T-helper 17 cell (primary cell): ENCODE measurements at places on chromosomes 13 and 19. TPM values are rescaled to one million over a fixed set of nuclear protein-coding genes. Genes with fewer than 3 reads are reported as not detected.

GRCh38 chr19:10766671-10767201 lies 48.9 kb downstream of the DNM2 start:
- no peaks in the 10 kb centered on the region for H3K27me3 ChIP-seq
- no peak for DNase-seq
- peaks cover 45% of the 10 kb centered on the region for H3K4me1 ChIP-seq
- peak overlapping the region; percentile 97 for H3K27ac ChIP-seq
- H3K36me3 ChIP-seq, result peaks cover 4% of the 10 kb centered on the region

- no peaks in the 10 kb centered on the region for H3K36me3 ChIP-seq
- H3K4me1 ChIP-seq, result no peaks in the 10 kb centered on the region
- H3K27ac ChIP-seq, result no peak overlapping the region
- no peak for DNase-seq
- H3K27me3 ChIP-seq, result no peaks in the 10 kb centered on the region
Measured at GRCh38 chr13:25608181-25608580, 236.4 kb downstream of the ATP8A2 start.

DNA sequence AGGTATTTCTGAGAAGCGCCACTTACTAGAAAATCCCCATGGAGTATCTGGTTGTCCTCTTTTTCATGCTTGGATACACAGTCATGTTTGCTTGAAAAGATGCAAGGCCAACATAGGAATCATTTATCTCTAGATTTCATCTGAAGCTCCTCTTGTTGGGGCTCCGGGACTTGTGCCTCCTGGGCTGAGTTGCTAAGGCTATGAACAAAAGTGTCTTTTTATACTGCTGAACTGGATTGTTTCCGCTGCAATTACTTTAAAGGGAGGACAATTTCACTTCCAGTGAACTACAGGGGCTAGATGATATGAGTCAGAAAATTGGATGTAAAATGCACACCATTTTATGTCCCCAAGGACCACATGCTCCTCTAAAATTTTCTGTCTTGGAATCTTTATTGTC lies 114.1 kb downstream of the TNFSF13B start:
- no peaks in the 10 kb centered on the region for H3K36me3 ChIP-seq
- H3K27ac ChIP-seq, result no peak overlapping the region
- DNase-seq, result no peak

DNA sequence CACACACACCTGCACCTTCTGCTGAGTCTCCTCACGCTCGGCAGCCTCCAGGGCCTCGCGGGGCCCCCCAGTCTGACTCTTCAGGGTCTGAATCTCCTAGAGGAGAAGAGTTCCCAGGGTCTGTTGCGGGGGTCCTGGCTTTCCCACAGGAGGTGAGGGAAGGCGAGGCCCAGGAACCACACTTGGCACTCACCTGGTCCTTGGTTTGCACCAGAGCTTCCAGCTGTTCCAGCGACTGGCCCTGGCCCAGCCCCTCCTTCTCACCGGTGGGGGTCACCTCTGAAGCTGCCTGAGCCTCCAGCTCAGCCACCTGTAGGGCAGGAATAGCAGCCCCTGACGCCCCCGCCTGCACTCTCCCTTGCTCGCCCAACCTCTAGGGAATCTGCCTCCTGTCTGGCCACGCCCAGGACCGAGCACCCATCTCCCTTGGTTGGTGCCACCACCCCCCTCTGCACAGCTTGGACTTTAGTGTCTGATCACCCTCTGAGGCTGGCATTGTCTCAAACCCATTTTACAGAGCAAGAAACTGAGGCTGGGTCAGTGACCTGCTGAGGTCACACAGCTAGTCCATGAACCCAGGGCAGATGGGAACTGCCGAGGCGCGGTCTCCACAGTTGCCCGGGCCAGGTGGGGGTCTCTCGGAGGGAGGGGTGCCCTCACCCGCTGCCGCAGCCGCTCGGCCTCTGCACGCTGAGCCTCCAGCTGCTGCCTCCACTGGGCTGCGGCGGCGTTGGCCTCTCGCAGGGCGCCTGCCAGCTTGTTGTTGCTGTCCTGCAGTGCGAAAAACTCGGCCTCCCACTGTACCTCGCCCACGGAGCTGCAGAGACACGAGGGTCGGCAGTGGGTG lies 9.5 kb downstream of the HOMER3 start:
- peaks cover 9% of the 10 kb centered on the region for H3K27me3 ChIP-seq
- peak overlapping the region; percentile 83 for H3K4me3 ChIP-seq
- no peaks in the 10 kb centered on the region for H3K36me3 ChIP-seq
- no peak overlapping the region for H3K27ac ChIP-seq
- no peak for DNase-seq
- H3K4me1 ChIP-seq, result peaks cover 4% of the 10 kb centered on the region

GRCh38 chr19:50514346-50515167 lies 844 bp upstream of the ASPDH start:
- no peaks in the 10 kb centered on the region for H3K27me3 ChIP-seq
- H3K27ac ChIP-seq, result no peak overlapping the region
- no peak for DNase-seq

DNA sequence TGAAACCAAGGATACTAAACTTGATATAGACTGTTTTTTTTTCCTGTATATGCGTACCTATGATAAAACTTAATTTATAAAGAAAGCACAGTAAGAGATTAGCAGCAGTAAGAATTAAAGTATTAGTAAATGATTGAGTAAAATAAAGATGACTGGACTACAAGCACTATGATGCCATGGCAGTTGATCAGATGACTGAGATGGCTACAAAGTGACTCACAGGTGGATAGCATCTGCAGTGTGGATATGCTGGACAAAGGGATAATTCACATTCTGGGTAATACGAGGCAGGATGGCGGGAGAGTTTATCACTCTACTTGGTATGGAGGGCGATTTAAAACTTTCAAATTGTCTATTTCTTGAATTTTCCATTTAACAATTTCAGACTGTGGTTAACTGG lies 11.8 kb downstream of the HTR2A start:
- H3K36me3 ChIP-seq, result no peaks in the 10 kb centered on the region
- H3K4me1 ChIP-seq, result no peaks in the 10 kb centered on the region
- DNase-seq, result no peak
- H3K27ac ChIP-seq, result no peak overlapping the region
- no peak overlapping the region for H3K4me3 ChIP-seq
- peaks cover 79% of the 10 kb centered on the region for H3K27me3 ChIP-seq

GRCh38 chr19:47479701-47480503 lies 4.1 kb downstream of the KPTN start:
- H3K4me3 ChIP-seq, result no peak overlapping the region
- DNase-seq, result no peak
- H3K4me1 ChIP-seq, result peaks cover 10% of the 10 kb centered on the region
- H3K27ac ChIP-seq, result no peak overlapping the region
- H3K27me3 ChIP-seq, result peaks cover 6% of the 10 kb centered on the region

DNA sequence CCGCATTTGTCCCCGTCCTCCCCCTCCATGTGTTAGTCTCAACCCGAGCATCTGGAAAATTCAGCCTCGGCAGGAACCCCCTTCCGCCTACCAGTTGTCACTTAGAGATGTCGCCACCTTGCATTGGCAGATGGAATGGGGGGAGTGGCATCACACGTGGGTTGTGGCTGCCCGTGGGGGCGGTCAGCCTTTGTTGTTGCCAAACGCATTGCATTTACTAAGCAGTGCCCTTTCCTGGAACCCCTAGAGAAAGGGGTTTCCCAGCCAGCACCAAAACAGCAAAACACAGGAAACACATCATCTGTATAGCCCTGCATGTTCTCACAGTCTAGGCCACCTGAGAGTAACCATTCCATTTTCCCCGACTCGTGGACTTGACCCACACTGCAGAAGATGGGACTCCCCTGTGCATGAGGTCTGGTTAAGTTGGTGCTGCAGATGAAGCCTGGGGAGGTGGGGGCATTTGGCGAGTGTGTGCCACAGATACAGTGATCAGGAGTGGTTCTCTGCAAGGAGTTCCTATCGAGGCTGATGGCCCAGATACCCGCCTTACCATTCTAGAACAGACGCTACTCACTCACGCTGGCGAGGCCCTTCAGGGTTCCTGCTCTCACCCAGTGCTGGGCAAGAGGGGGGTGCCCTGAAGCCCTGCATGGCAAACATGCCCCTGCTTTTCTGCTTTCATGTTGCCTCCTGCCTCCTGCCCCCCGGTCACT lies 38.3 kb downstream of the TMED1 start:
- no peaks in the 10 kb centered on the region for H3K27me3 ChIP-seq
- peak; percentile 49 for DNase-seq
- peak overlapping the region; percentile 99 for H3K27ac ChIP-seq

GRCh38 chr13:44101347-44102083 lies 221.8 kb downstream of the LACC1 start:
- no peaks in the 10 kb centered on the region for H3K36me3 ChIP-seq
- H3K27me3 ChIP-seq, result peaks cover 17% of the 10 kb centered on the region
- H3K4me3 ChIP-seq, result no peak overlapping the region
- H3K4me1 ChIP-seq, result no peaks in the 10 kb centered on the region
- no peak overlapping the region for H3K27ac ChIP-seq

Gene NCLN
- total RNA-seq, result 50.6 TPM

DNA sequence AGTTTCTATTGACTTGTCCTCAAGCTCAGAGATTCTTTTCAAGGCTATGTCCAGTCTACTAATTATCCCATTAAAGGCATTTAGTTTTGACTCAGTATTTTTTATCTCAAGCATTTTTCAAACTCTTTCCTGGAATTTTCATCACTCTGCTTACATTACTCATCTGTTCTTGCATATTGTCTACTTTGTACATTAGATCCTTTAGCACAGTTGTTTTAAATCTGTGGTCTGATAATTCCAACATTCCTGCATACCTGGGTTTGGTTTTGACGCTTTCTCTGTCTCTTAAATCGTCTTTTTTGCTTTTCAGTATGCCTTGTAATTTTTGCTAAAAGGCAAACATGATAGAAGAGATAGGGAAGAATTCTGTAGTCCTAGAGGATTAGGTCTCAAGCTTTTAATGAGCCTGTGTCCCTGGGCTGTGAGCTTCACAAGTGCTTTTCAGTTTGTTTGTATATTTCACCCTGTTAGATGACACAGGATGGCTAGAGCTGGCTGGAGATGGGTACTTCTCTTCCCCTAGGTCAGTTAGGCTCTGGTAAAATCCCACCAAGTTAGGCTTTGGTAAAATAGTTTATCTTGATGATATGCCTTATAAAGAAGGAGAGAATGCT lies 46.1 kb upstream of the GPC6 start:
- no peaks in the 10 kb centered on the region for H3K36me3 ChIP-seq
- no peak for DNase-seq
- H3K4me1 ChIP-seq, result no peaks in the 10 kb centered on the region
- H3K27ac ChIP-seq, result no peak overlapping the region

- DNase-seq, result no peak
- peaks cover 34% of the 10 kb centered on the region for H3K27me3 ChIP-seq
- H3K4me1 ChIP-seq, result no peaks in the 10 kb centered on the region
- no peak overlapping the region for H3K4me3 ChIP-seq
Measured at GRCh38 chr19:32165750-32166149, 179.7 kb upstream of the ZNF507 start.

DNA sequence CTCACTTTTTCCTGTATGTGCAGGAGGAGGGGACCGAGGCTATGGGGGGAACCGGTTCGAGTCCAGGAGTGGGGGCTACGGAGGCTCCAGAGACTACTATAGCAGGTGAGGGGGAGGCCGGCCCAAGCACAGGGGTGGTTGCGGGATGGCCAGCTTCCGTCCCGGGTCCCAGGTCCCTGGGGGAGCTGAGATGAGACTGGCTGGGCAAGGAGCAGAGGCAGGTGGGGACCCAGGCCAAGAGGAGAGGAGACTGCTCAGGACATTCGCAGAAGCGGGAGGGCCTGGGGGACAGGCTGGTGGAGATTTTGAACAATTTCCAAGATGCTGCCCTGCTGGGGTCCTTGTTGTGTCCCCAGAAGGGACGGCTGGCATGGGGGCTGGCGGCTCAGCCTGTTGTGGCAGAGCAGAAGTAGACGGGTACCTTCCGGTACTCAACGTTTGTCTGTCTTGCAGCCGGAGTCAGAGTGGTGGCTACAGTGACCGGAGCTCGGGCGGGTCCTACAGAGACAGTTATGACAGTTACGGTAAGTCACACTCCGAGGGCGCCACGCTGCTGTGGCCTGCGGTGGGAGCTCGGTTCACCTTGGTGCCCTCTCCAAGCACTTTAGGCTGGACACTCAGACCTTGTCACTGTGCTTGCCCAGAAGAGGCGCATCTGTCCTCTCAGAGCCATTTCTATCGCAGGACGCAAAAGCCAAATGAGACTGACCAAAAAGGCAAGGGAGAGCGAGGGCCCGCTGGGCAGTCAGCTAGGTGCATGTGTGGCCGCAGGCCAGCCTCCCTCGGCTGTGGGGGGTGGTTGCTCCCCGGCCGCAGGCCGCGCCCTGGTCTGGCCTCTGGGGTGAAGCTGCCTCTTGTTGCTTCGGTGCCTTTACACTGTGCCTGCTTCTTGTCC lies 2.6 kb downstream of the CIRBP start:
- peaks cover 51% of the 10 kb centered on the region for H3K4me1 ChIP-seq
- peak overlapping the region; percentile 98 for H3K27ac ChIP-seq
- peaks cover 4% of the 10 kb centered on the region for H3K36me3 ChIP-seq
- peak overlapping the region; percentile 97 for H3K4me3 ChIP-seq
- H3K27me3 ChIP-seq, result no peaks in the 10 kb centered on the region

DNA sequence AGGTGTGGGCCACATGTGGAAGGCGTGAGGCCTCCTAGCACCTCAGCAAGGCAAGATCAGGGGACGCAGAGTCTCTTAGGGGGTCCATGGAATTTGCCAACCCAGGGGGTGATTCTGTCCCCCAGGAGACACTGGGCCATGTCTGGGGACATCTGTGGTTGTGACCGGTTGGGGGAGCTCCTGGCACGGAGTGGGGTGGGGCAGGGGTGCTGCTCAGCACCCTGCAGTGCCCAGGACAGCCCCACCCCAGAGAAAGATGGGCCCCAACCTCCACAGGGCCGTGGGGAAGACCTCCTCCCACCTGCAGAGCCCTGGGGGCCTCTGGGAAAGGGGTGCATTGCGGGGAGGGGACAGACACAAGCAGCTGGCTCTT lies 4.0 kb downstream of the MKNK2 start:
- H3K27ac ChIP-seq, result no peak overlapping the region
- no peaks in the 10 kb centered on the region for H3K27me3 ChIP-seq
- H3K4me3 ChIP-seq, result peak overlapping the region; percentile 60
- no peak for DNase-seq
- peaks cover 38% of the 10 kb centered on the region for H3K4me1 ChIP-seq

DNA sequence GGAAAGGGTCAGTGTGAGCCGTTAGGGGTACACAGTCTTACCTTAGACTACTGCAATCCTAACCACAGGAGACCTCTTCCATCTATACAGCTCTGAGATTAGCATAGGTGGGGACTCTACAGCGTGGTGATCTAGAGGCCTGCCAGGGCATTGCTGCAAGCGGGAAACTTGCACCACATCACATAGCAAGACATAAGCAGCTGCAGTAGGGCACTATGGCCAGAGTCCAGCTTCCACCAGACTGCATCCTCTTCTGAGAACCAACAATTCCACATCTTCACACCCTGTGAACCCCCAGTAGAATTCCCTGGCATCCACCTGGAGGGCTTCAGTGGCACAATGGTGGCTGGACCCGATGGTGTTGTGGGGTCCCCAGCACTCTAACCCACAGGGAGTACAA lies 1564.3 kb upstream of the PRR20A start:
- no peaks in the 10 kb centered on the region for H3K27me3 ChIP-seq
- no peak overlapping the region for H3K27ac ChIP-seq
- H3K36me3 ChIP-seq, result no peaks in the 10 kb centered on the region
- DNase-seq, result no peak
- H3K4me1 ChIP-seq, result no peaks in the 10 kb centered on the region

- H3K4me1 ChIP-seq, result no peaks in the 10 kb centered on the region
- H3K27me3 ChIP-seq, result no peaks in the 10 kb centered on the region
- H3K27ac ChIP-seq, result no peak overlapping the region
- no peak overlapping the region for H3K4me3 ChIP-seq
- no peaks in the 10 kb centered on the region for H3K36me3 ChIP-seq
Measured at GRCh38 chr13:89980896-89981295, 1366.6 kb upstream of the MIR17HG start.

- H3K36me3 ChIP-seq, result no peaks in the 10 kb centered on the region
- H3K4me3 ChIP-seq, result no peak overlapping the region
- peaks cover 5% of the 10 kb centered on the region for H3K4me1 ChIP-seq
- no peak overlapping the region for H3K27ac ChIP-seq
Measured at GRCh38 chr13:51845574-51846318, 769 bp upstream of the TMEM272 start.

Gene NLRP9
- not detected for total RNA-seq
